Effector CD4-positive, alpha-beta T cell (primary cell): ENCODE measurements at places on chromosomes 1 and 21.
A peak's percentile ranks its signal among the peaks of the same experiment; 100 is the strongest.

- DNase-seq = no peak
These were observed 26.6 kb downstream of the ATF6 start for GRCh38 chr1:161792740-161793139.

- no peak for DNase-seq
These were observed 570 bp upstream of the PEX10 start for GRCh38 chr1:2412773-2413494.

DNA sequence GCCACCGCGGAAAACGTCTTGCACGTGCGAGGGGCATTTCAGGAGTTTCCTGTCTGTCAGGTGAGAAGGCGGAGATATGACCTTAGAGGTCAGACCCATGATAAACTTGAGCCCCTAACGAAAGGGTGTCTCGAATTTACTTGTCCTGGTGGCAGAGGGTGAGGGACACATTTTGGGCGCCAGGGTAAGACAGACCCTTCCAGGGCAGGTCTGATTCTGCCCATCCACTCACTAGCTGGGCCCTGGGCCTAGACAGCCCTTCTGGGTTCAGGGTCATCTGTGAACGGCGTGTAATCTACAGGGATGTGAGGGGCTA is 395 bp upstream of the CSRP1 start:
- DNase-seq = no peak

- no peak for DNase-seq
These were observed 19.9 kb upstream of the KCNE2 start for GRCh38 chr21:34343838-34344381.

DNA sequence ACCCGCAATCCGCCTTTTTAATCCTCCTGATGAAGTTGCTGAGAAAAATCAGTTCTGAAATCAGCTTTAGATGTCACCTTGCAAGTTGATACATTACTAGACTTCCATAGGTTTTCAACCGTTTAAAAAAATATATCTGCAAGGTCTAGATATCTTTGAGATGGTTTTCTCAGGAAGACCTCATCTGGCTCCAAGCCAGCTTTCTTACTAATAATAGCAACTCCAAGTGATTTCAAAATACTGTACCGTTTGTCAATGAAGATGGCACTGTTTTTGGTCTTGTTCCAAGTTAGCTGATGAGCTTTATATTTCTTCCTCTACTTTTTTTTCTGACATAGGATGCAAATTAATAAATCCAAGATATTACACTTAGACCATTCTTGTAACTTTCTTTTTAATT is 40.3 kb downstream of the LRRC8C start:
- DNase-seq = no peak

GRCh38 chr21:35102488-35103371 is 53.6 kb upstream of the RUNX1 start:
- DNase-seq = peak; percentile 8
